ENCODE measurements at places on chromosomes 11 and 22.

GRCh38 chr11:134228625-134229024 is 4.2 kb downstream of the VPS26B start:
- no peaks in the 10 kb centered on the region for H3K27me3 ChIP-seq
- peaks cover 19% of the 10 kb centered on the region for H3K36me3 ChIP-seq
- no peak for DNase-seq
- no peak overlapping the region for H3K4me3 ChIP-seq

DNA sequence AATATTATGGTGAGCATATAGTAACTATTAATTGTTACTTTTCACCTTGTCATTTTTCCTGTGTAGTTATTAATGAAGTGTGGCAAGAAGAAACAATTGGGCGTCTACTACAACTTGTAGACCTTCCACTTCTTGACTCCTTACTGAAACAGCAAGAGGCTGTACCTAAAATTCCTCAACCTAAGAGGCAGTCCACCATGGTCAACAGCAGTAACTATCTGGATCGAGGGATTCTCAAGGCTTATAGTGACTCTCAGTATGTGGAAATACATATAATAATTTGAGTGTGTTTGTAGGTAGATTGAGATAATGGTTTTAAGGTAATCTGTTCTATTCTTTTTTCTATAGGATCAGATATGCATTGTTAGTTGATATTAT is 10.8 kb upstream of the TCP11L1 start:
- H3K27me3 ChIP-seq, result peaks cover 59% of the 10 kb centered on the region
- H3K27ac ChIP-seq, result no peak overlapping the region
- no peak for DNase-seq
- H3K36me3 ChIP-seq, result no peaks in the 10 kb centered on the region
- no peaks in the 10 kb centered on the region for H3K4me1 ChIP-seq
- no peak overlapping the region for H3K4me3 ChIP-seq

GRCh38 chr22:37057796-37058510 is 6.4 kb downstream of the KCTD17 start:
- H3K4me1 ChIP-seq, result peaks cover 7% of the 10 kb centered on the region
- peaks cover 3% of the 10 kb centered on the region for H3K36me3 ChIP-seq
- H3K27me3 ChIP-seq, result no peaks in the 10 kb centered on the region
- no peak for DNase-seq
- H3K27ac ChIP-seq, result no peak overlapping the region

DNA sequence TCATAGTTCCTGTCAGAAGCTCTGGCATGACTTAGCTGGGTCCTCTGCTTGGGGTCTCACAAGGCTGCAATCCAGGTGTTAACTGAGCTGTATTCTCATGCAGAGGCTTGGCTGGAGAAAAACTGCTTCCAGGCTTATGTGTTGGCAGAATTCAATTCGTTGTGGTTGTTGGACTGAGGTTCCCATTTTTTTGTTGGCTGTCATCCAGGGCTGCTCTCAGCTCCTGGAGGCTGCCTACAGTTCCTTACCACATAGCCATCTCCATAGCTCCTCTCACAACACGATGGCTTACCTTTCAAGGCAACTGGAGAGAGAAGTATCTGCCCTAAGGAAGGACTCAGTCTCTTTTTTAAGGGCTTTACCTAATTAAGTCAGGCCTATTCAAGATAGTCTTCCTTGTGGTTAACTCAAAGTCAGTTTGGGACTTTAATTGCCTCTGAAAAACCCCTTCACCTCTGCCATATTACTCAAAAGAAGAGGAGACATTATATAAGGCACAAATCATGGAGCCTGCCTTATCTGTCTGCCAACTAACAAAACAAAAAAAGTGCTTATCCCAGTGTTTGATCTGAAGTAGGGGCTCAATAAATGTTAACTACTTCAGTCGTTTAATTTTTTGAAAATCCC is 35.2 kb downstream of the OR2AG2 start:
- H3K27ac ChIP-seq, result no peak overlapping the region
- peaks cover 63% of the 10 kb centered on the region for H3K36me3 ChIP-seq
- H3K4me3 ChIP-seq, result no peak overlapping the region
- H3K4me1 ChIP-seq, result peaks cover 65% of the 10 kb centered on the region
- no peaks in the 10 kb centered on the region for H3K27me3 ChIP-seq
- DNase-seq, result no peak

- DNase-seq, result no peak
- no peak overlapping the region for H3K27ac ChIP-seq
Observed at GRCh38 chr22:46696229-46696518, 41.9 kb downstream of the CERK start.

DNA sequence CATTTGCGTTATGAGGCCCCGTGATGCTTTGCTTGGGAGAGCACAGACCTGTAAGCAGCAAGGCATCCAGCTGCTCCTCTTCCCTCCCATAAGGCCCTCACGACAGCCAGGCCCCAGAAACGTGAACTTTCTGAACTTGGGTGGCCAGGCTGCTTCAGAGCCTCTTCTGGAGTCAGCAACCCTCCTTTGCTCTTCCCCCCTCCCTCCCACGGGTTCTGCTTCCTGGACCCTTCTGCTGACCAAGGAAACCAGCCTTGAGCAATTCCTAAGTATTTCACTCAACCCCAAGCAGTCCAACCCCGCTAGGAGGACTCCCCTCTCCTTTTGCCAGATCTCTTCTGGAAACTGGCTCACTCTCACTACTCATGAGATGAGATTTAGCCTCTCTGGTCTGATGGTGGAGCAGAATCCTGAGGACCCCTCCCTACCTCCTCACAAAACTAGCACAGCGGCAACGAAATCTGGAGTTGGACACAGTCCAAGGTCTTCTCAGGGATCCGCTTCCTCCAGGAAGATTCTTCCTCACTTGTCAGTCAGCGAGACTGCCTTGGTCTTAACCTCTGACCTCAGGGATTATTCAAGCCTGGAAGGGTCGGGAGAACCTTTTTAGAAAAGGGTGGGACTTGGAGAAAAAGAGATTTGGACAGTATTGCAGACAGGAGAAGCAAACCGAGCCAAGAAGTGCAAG is 86.2 kb downstream of the UBASH3B start:
- H3K4me1 ChIP-seq, result peaks cover 22% of the 10 kb centered on the region
- H3K27me3 ChIP-seq, result peaks cover 17% of the 10 kb centered on the region
- DNase-seq, result no peak
- no peak overlapping the region for H3K27ac ChIP-seq
- H3K36me3 ChIP-seq, result peaks cover 5% of the 10 kb centered on the region

GRCh38 chr22:39414886-39415285 is 15.3 kb downstream of the TAB1 start:
- H3K4me3 ChIP-seq, result no peak overlapping the region
- DNase-seq, result no peak
- peaks cover 26% of the 10 kb centered on the region for H3K4me1 ChIP-seq
- peaks cover 21% of the 10 kb centered on the region for H3K36me3 ChIP-seq

GRCh38 chr11:22192289-22192641 is 620 bp upstream of the ANO5 start:
- peaks cover 35% of the 10 kb centered on the region for H3K27me3 ChIP-seq
- H3K4me1 ChIP-seq, result peaks cover 2% of the 10 kb centered on the region
- peak overlapping the region; percentile 54 for H3K4me3 ChIP-seq
- DNase-seq, result no peak

DNA sequence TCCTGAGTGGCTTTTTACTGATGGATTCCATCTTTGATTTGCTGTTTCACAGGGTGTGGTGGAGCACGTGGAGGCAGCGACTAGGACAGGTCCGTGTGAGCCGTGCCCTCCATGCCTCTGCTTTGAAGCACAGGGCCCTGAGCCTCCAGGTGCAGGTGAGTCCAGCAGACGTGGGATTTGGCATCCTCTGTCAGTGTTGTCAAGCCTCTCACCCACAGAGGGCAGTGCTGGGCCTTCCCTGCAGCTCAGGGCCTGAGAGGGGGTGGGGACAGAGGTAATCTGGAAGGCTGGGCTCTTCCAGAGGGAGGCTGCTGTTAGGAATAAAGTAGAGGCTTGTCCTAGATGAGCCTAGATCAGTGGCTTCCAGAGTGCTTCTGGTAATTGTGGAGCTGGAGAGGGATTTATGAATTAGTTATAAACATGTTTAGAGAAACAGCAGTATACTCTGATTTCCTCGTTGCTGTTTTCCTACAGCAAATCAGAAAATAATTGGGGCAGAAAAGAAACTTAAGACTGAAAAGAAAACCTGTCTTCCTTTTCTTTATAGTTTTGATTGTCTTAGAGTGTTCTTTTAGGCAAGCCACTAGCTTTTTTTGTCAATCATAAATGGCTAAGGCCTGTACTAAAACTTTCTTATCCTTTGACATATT is 65.0 kb downstream of the SFI1 start:
- DNase-seq, result peak; percentile 42
- no peak overlapping the region for H3K27ac ChIP-seq
- peaks cover 2% of the 10 kb centered on the region for H3K4me1 ChIP-seq
- peaks cover 40% of the 10 kb centered on the region for H3K36me3 ChIP-seq
- H3K4me3 ChIP-seq, result no peak overlapping the region

DNA sequence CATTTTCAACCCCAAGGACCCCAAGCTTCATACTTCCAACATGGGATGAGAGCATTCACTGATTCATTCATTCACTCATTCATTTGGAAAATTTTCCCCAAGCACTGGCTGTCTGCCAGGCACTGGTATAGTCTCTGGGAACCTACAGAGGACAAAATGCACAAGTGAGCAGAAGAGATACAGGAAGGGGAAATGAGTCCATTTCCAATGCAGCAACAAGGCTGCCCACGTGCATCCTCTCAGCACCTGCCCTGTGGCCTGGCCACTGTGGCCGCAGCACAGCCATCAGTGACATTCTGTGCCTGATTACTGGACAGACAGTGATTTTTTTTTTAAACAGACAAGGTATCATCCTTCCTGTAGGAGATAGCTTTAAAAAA is 96.0 kb upstream of the PITPNB start:
- H3K4me1 ChIP-seq, result no peaks in the 10 kb centered on the region
- H3K4me3 ChIP-seq, result no peak overlapping the region
- no peaks in the 10 kb centered on the region for H3K36me3 ChIP-seq
- DNase-seq, result no peak
- no peaks in the 10 kb centered on the region for H3K27me3 ChIP-seq
- H3K27ac ChIP-seq, result no peak overlapping the region

- H3K27ac ChIP-seq, result no peak overlapping the region
- no peak for DNase-seq
- H3K4me3 ChIP-seq, result no peak overlapping the region
- no peaks in the 10 kb centered on the region for H3K4me1 ChIP-seq
- no peaks in the 10 kb centered on the region for H3K27me3 ChIP-seq
Observed at GRCh38 chr22:35033635-35034296, 32.2 kb upstream of the ISX start.

DNA sequence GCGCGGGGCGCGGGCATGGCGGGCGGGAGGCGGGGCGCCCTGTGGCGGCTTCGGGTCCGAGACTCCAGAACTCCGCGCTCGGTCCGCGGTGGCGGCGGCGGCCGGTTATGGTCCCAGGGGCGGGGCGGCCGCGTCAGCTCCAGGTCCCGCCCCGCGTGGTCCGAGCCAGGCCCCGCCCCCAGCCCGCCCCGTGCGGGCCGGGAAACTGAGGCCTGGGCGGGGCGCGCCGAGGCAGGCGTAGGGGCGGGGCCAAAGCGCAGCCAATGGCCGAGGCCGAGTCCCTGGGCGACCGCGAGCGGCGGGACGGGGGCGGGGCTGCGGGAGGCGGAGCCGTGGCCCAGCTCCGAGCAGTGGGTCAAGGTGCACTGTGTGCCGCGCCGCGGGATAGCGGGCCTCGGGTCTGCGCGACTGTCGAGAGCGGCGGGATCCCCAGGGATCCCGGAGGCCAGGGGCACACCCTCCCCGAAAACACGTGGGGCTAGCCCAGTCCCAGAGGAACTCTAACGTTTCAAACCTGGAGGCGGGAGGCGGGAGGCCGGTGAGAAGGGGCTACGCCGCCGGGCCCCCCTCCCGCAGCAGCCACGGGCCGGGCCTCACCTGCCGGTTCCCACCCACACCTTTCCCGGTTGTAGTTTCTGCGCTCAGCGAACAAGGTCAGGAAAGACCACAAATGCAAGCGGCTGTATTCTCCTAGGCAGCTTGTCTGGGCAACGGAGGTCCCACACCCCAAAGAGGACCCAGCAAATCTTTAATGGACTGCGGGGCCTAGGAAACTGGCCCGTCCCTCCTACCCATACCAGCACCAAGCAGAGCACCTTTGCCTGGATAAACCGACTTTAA is at the start of gene SLC25A1:
Gene SLC25A1, minus strand, starts transcription at position 80 of the 840 bp plus-strand sequence. Its CDS starts 63 bp downstream, at position 17.
- H3K27me3 ChIP-seq, result peaks cover 2% of the 10 kb centered on the region
- H3K27ac ChIP-seq, result peak within 1 kb of the TSS; percentile 72
- DNase-seq, result peak; percentile 93
- H3K4me1 ChIP-seq, result peaks cover 19% of the 10 kb centered on the region
- peak within 1 kb of the TSS; percentile 83 for H3K4me3 ChIP-seq

- no peak for DNase-seq
- H3K27ac ChIP-seq, result no peak overlapping the region
- H3K4me1 ChIP-seq, result peaks cover 55% of the 10 kb centered on the region
Observed at GRCh38 chr11:35347921-35348331, 71.4 kb downstream of the SLC1A2 start.

DNA sequence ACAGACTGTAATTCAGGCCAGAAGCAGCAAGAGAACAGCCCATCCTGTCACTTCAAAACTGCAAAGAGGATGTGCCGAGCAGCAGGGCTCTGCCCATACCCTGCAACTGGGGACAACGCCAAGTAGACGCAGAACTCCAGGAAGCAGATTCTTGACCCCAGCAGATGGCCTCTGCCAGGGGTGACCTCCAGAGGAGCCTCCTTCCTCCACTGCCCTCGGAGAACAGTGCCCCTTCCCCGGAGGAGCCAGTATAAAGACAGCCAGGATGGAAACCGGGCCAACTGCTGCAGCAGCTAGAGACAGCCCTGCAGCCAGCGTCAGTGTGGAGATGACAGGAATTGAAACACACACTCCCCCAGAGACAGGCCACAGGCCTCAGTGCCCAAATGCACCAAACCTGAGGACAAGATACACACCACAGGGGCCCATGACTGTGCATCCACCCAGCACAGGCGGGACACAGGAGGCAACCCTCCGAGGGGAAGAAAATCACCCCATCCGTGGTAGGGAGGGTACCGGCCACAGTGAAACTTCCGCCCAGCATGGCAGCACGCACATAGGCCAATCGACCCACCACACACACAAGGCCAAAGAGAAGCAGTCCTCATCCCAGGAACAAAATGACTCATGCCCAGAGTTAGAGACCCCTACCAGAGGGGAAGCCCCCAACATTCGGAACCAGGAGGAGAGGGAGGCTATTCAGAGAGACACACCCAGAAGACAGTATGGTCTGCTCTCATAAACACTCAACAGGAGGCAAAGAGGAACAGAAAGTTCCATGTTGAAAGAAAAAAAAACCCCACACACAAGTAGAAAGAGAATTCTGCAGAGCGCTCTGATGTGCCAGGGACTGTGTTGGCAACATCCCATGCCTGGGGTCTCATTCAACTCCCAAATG is 5.6 kb downstream of the AHNAK start:
- peak overlapping the region; percentile 96 for H3K4me3 ChIP-seq
- H3K36me3 ChIP-seq, result peaks cover 25% of the 10 kb centered on the region
- DNase-seq, result peak; percentile 17
- H3K4me1 ChIP-seq, result peaks cover 51% of the 10 kb centered on the region
- H3K27ac ChIP-seq, result peak overlapping the region; percentile 82
- H3K27me3 ChIP-seq, result no peaks in the 10 kb centered on the region

DNA sequence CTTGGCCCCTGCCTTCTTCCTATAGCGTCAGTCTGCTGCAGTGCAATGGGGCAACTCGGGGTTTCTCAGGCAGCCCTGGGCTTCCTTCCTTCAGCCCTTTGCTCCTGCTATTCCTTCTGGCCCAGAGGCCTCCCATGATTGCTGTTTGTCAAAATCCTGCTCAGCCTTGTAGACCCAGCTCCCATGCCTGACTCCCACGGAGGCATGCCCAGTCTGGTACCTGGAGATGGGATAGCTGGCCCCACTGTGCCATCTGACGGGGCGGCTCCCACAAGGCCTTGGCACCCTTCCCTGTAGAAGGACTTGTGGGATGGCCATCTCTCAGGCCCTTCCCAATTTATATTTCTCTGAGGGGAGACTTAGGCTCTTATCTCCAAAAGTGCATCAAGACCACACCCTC is 590 bp upstream of the CD6 start:
- H3K4me1 ChIP-seq, result peaks cover 31% of the 10 kb centered on the region
- peak overlapping the region; percentile 93 for H3K4me3 ChIP-seq
- no peak for DNase-seq
- H3K27me3 ChIP-seq, result peaks cover 6% of the 10 kb centered on the region
- peaks cover 33% of the 10 kb centered on the region for H3K36me3 ChIP-seq
- H3K27ac ChIP-seq, result peak overlapping the region; percentile 87

Data from T-helper 2 cell treated with Interferon-gamma antibody and Interleukin-4, amounts not matched to agents 5 μg/mL and 100 μg/mL, for 36 hours (primary cell).